ENCODE measurements at places on chromosomes 12 and 14.

DNA sequence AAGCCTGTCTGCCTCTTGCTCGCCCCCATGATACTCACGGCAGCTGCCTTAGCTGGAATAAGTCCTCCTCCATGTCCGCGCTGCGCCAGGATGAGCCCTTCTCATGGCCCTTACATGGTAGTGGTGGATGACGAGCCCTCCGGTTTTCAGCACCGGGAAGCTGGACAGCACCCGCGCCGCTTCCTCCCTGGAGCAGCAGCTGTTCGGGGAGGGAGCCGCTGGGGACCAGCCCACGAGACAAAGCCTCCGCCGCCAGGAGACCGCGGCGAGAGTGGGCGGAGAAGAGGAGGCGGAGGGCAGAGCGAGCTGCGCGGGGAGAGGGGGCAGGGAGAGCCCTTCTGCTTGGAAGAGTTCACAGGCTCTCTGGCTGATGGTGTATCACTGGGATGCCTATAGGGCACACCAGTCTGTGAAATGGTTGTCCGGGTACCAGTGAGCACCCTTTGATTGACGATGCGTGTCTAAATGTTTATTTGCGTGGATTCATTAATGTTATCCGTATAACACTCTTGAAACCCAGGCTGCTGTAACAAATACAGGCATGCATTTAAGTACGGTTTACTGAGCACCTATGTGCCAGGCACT is at the start of gene SVOP:
Gene SVOP (minus strand): TSS at position 273 of the 585 bp plus-strand sequence. CDS start 200 bp downstream, at position 73.
- DNase-seq, result peak; percentile 90

GRCh38 chr12:101793401-101793800 is 37.4 kb downstream of the GNPTAB start:
- DNase-seq, result no peak

DNA sequence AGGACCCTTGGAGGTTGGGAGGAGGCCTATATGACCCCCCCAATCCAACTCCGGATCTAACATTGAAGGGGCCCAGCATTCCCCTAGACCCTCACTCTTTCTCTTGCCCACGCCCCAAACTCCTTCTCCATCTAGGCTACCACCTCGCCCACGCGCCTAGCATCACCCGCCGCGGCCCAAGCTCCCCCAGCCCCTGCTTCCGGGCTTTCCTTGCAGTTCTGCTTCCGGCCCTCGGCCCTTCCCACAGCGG is 445 bp downstream of the CERS5 start:
- DNase-seq, result peak; percentile 83

DNA sequence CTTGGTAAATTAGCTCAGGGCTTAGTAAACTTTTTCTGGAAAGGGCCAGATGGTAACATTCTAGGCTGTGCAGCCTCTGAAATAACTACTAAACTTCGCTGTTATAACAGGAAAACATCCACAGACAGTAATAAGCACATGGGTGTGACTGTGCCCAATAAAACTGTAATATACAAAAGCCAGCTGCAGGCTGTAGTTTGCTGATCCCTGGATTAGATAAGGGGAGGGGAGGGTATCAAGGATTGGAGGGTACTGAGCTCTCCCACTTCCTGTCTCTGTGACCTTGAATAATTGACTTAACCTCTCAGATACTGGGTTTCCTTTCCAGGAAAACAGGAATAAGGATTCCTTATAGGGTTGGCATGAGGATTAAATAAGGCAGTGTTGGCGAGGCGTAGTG is 81.2 kb downstream of the CCDC60 start:
- DNase-seq, result no peak

GRCh38 chr14:54369343-54369742 is 27.5 kb upstream of the CDKN3 start:
- DNase-seq, result no peak

- DNase-seq, result no peak
These were observed 50.9 kb downstream of the BTBD7 start for GRCh38 chr14:93281937-93282336.
